CD4-positive, alpha-beta T cell treated with Interleukin-21 for 1 hour (primary cell): ENCODE measurements at places on chromosomes 6 and 20.

- no peak for DNase-seq
Measured at GRCh38 chr6:150667977-150668716, 68.5 kb downstream of the PLEKHG1 start.

GRCh38 chr6:105769987-105770386 is 316.1 kb upstream of the PRDM1 start:
- DNase-seq, result no peak

DNA sequence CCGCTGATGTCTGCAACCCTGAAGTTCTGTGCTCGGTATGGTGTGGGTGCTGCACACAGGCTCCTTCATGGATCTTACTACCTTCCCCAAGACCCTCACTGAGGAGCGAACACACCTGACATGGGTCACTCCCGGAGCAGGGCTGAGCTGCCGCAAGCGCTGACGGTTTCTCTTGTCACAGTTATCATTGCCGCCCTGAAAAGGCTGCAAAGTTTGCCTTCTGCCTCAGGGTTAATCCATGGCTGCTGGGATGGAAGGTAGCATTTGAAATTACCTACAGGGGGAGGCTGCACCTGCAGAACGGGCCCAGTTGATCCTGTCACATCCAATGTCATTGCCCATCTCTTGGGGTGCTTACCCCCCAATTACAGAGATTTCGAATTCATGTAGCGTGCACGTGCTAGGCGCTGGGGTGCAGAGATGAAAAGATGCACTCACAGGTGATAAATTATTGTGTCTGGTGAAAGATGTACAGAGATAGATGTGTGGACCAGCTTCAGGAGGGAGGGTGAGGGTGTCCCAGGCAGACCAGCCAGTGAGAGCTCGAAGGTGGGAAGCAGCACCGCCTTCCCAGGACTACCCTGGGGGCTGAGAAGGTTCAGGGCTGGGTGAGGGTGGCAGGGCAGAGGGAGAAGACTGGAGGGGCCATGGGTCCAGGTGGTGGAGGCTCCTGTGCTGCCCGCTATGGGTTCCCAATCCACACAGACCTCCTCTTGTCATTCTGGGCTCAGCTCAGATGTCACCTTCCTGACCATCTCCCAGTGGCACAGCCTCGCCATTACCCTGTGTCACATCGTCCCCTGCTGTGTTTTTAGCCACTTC is 120.1 kb downstream of the SYCP2 start:
- DNase-seq, result no peak

DNA sequence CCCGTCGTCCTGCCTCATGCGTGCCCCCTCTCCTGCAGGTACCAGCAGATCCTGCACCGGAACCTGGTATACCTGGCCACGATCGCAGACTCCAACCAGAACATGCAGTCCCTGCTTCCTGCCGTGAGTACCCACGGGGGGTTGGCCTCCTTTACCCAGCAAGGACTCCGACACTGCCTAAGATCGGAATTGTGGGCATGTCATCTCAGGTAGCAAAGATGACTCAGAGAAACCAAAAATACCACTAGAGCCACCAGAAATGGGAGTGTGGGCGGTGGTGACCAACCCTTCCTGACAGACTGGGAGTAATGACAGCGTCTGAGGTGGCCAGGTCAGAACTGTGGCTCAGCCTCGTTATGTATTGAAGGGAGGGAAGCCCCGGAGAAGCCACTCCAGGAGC is 16.3 kb downstream of the SS18L1 start:
- no peak for DNase-seq

DNA sequence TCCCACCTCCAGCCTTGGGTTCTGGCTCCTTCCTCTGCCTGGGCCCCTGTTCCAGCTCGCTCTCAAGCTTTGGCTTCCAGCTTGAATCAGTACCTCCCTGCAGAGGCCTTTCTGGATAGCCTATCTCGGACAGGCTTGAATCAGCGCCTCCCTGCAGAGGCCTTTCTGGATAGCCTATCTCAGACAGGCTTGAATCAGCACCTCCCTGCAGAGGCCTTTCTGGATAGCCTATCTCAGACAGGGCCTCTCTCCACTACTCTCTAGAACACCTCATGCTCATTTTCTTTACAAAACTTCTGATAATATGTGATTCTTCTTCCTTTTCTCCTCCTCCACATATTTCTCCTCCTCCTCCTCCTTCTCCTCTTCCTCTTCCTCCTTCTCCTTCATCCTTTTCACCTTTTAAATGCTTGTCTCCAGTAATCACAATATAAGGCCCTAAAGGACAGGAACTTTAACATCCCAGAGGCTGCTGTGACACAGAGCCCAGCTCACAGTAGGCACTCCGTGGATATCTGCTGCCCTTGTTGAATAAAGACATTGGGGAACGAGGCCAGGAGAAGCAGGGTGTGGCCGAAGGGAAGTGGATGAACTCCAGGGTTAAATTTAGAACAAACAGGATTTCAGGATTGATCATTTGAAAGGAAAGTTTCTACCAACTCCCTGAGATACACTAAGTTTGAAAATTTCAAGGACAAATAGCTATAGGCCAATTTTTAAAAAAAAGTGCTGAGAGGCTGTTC is 9.3 kb upstream of the RPS6KA2 start:
- DNase-seq, result no peak

GRCh38 chr6:107217248-107217647 is 101.9 kb upstream of the BEND3 start:
- no peak for DNase-seq
